Esophagus (tissue), 2 donors: ENCODE measurements at places on chromosomes 13 and 19. TPM values are rescaled to one million over a fixed set of nuclear protein-coding genes. Genes with fewer than 3 reads are reported as not detected.

Gene RPL18A
- 1,368 TPM for polyA plus RNA-seq

Gene SPRED3
- polyA plus RNA-seq = 0.24 TPM

Gene CALR3
- polyA plus RNA-seq = not detected

Gene ANGPTL4
- 27.2 TPM for polyA plus RNA-seq

Gene TTC9B
- not detected for polyA plus RNA-seq

Gene DHRS12
- polyA plus RNA-seq = 9.5 TPM

Gene MTUS2
- 0.33 TPM for polyA plus RNA-seq

Gene PBX4
- 1.4 TPM for polyA plus RNA-seq
